Effector CD8-positive, alpha-beta T cell (primary cell): ENCODE measurements at places on chromosomes 1 and 21.
A peak's percentile ranks its signal among the peaks of the same experiment; 100 is the strongest.

- no peak for DNase-seq
Observed at GRCh38 chr21:24310788-24311187, 1296.5 kb downstream of the MRPL39 start.

DNA sequence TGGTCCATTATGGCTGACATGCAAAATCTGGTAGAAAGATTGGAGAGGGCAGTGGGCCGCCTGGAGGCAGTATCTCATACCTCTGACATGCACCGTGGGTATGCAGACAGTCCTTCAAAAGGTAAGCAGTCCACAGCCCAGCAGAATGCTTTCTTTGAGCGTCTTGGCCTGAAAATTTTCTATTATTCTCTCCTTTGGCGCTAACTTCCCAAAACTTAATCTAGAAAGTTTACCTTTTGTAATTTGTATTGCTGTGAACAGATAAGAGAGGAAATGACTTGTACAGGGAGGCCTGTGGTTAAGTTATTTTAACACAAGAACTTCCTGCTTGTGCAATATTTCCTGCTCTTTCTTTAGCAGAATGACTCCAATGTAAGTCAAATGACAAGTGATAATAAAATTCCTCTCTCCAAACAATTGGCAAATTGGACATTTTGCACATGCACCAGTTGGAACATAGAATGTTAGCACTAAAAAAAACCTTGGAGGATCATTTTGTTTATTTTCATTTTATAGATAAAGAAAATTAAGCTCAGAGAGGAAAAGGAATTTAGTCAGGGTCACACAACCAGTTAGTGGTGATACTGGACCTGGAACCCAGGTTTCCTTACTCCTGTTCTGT, 18.9 kb downstream of the CAP1 start:
- no peak for DNase-seq

DNA sequence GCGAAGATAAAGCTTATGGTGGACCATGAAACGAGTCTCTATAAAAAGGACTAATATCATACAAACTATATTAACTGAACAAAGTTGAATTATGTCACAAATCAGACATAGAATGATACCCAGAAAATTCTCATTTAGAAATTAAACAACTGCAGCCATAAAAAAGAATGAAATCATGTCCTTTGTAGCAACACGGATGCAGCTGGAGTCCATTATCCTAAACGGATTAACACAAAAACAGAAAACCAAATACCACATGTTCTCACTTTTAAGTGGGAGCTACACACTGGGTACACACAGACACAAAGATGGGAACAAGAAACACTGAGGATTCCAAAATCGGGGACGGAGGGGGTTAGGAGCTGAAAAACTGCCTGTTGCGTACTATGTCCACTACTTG, 11.5 kb downstream of the COP1 start:
- DNase-seq: no peak

DNA sequence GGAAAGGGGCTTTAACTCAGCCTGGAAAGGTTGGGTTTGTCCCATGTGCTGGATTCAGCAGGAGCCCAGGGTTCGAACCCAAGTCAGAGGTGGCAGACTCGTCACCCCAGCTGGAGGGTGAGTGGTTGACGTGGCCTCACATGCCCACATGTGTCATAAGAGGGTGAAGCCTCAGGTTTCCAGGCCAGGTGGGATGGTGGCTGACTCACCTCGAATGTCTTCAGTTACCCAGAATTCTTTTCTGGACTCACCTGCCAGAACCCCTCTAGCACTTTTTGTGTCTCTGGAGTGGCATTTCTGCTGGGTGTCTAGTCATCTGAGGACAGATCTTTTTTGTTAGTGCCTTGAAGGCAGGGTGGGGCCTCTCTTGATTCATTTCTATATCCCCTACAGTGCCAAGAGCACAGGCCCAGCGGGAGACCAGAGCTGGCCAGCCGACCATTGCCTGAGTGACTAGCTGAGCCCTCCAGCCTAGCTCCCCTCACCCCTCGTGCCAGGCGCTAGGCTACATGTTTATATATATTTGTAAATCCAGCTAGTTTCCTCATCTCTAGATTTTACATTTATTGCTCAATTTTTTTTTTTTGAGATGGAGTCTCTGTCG, 28.1 kb downstream of the IL6R start:
- no peak for DNase-seq

DNA sequence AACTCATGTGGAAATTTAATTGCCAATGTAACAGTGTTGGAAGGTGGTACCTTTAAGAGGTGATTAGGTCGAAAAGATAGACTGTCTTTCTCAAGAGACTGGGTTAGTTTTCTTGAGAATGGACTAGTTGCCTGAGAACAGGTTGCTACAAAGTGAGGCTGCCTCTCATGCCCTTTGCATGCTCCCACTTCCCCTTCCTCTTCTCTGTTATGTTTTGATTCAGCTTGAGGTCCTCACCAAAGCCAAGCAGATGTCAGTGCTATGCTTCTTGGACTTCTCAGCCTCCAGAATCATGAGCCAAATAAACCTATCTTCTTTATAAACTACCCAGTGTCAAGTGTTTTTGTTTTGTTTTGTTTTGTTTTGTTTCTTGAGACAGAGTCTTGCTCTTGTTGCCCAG, 187.0 kb upstream of the RUNX1 start:
- DNase-seq: no peak

- DNase-seq: no peak
Observed at GRCh38 chr1:28518745-28519341, 13.0 kb downstream of the RCC1 start.

DNA sequence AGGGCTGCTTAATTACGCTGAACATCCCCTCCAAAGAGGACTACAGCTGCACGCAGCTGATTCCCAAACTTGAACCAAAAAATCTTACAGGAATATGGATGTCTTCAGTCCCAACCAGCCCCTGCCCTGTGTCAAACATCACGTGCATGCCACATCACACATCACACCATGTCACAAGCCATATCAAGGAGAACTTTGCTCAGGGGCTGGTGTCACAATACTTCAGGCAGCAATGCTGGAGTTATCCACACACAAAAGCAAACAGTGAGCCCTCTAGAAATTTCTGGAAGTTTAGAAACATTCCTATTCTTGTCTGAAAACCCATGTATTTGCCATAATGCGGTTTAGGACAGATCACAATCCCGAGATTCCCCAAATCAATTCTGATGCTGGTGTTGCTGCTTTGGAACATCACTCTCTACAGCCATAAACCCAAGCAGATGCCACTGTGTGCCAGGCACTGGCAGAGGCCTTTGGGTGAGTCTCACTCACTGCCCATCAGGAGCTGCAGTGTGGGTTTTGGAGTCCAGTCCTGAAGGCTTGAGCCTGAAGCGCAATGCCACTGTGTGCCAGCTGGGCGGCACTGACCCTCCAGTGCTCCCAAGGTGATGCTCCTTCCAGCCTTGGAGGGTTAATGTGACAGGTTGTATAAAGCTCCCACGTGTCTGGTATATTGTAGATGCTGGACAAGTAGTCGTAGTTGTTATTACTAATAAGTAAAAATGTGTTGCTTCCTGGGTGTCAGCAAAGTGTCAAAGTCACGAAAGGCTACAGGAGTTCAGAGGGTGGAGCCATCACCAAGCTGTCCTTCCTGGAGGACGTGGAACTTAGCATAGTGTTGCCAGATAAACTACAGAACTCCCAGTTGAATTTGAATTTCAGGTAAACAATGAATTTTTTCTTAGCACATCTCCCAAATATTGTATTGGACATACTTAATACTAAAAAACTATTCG, 20.1 kb upstream of the EFNA1 start:
- DNase-seq: no peak

DNA sequence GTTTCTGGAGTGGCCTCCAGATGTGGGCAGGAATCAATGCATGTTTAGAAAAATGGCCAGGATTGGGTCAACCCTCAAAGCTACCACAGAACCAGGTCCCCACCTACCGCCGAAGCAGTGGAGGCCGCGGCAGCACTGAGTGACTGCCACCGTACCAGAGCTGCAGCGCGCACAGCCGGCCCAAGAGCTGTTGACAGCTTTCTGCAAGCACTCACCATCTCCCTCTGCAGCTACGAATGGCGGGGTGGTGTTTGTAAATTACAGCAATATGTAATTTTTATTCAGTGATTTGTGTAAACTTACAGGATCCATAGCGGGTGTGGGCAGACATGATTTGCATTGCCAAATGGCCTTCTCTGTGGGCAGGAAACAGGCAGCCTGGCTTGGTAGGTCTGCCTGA, 96.4 kb downstream of the CAMK2N1 start:
- no peak for DNase-seq

DNA sequence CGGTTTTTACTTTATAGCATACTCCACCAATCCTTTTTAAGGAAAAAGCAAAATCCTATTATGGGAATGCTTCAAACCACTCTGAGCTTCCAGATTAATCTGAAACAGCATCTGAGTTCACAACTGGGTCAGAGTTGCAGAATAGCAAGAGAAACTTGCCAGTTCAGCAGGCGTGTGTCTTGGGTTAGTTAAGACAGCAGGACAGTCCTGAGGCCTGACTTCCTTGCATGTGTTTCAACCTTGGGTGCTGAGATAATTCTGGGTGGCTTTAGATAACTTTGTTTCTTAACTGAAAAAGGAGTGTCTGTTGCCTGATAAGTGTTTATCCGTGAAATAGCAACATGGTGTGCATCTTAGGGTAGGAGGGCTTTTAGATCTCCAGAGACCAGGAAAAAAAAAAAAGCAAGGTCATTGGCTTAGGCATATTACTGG, 169.2 kb downstream of the DHRS3 start:
- no peak for DNase-seq

DNA sequence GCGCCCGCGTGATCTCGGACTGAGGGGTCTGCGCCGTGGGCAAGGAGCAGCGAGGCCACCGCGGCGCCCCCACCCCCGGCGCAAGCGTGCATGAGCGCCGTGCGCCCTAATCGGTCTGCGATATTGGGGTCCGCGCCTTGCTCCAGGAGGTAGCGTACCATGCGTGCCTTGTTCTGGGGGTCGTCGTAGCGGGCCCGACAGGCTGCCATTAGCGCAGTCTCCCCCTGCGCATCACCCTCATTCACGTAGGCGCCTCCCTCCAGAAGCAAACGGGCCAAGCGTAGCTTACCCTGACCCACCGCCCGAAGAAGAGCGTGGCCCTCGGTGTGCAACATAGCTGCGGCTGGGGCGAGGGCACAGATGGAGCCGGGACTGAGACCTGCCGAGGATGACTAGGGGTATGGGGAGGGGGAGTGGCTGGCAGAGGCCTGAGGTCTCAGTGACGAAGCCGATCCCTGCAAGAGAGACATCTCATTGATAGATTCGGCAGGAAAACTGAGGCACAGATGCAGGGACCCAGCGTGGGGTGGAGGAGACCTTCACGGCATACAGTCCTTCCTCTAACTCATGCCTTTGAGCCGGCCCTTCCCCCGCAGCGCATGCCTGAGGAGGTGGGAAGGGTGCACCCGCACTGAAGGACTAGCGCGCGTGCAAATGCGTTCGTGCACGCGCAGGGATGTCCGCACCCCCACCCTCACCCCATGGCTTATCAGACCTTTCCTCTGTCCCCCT, 2.8 kb downstream of the ANKRD34A start:
- DNase-seq: peak; percentile 23

GRCh38 chr21:15445327-15445726, 284.5 kb upstream of the USP25 start:
- no peak for DNase-seq

GRCh38 chr1:201845331-201846083, 16.6 kb downstream of the IPO9 start:
- no peak for DNase-seq

DNA sequence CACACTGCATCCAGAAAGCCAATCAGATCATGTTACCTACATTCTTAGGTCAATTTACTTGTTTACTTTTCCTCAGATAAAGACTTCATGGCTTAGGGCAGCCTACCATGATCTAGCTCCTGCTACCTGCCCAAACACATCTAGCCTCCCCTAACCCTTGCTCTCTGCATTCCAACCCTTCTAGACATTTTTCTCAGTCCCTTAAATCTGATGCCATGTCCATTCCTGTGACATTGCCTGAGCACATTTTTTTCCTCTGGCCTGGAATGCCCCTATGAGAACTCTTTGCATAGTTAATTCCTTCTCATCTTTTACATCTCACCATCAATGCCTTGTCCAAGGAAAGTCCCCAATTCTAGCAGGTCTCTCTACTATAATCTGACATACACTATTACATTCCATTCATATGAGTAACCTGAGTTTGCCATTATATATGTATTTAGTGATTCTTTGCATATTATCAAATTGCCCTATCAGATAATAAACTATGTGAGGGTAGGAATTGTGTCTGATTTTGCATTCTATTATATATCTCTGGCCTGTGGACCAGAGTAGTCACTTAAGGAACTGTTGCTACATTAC, 166.9 kb downstream of the COL11A1 start:
- DNase-seq: no peak

GRCh38 chr1:171137580-171137979, 46.9 kb downstream of the FMO3 start:
- no peak for DNase-seq

DNA sequence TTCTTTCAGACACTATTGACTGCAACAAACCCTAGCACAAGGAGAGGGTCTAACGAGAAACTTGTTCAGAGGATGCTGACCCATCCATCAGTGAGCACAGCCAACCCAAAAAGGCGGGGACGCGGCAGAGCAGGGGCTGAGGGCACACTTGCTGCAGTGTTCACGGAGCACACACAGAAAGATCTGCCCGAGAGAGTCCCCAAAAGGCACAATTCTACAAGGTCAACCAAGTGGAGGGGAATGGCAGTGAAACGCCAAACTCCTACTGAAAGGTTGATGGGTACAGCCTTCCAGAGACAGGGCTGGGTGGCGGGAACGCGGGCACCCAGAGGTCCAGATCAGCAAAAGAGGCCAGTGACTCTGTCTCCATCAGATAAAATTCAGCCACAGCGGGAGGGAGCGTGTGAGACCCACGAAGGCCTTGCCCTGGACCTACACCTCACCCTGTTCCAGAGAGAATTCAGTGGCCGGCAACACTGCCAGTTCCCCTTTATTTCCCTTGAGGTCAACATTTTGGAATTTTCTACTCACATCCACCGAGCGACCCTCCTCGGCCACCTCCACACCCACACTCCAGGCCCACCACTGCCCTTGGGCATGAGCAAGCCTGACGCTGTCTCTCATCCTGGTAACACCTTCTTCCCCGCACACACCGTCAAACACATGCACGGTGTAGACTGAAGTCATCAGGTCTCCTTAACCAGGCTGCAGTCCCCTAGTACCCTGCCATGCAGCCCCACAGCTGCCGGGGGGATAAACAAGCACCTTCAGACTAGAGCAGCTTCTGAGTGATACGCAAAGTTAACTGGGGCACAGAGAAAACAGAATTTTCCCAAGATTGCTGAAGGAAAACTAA, 5.5 kb downstream of the GNG4 start:
- DNase-seq: no peak
